LoVo (cell line): ENCODE measurements at places on chromosomes 3 and 15.

GRCh38 chr3:165406425-165406824 is 210.2 kb upstream of the SLITRK3 start:
- DNase-seq: no peak

- no peak for DNase-seq
Observed at GRCh38 chr3:67006460-67006859, 8.4 kb downstream of the KBTBD8 start.

- no peak for DNase-seq
Observed at GRCh38 chr15:88258093-88258641, 1.6 kb upstream of the NTRK3 start.

- DNase-seq: no peak
Observed at GRCh38 chr15:61994216-61994615, 66.0 kb downstream of the VPS13C start.

DNA sequence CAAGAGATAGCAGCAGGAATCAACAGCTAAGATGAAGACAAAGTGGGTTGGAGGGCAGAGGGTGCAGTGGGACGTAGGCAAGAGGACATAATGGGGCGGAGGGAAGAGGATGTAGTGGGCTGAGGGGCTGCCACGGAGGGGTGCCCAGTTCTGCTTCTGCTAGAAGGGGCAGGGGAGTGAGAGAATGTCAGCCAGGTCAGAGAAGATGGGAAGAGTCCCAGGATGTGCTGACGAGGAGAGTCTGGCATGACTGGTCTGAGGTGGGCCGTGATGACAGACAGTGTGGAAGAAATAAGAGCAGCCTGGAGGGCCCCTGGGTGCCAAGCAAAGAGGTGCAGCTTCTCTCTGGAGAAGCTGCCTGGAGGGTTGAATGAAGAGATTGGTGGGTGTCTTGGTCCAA is 4.0 kb downstream of the SPSB4 start:
- no peak for DNase-seq
